ENCODE measurements at places on chromosomes 7 and 10.
A peak's percentile ranks its signal among the peaks of the same experiment; 100 is the strongest.

- no peak for DNase-seq
Measured at GRCh38 chr10:3002304-3002703, 65.0 kb upstream of the PFKP start.

DNA sequence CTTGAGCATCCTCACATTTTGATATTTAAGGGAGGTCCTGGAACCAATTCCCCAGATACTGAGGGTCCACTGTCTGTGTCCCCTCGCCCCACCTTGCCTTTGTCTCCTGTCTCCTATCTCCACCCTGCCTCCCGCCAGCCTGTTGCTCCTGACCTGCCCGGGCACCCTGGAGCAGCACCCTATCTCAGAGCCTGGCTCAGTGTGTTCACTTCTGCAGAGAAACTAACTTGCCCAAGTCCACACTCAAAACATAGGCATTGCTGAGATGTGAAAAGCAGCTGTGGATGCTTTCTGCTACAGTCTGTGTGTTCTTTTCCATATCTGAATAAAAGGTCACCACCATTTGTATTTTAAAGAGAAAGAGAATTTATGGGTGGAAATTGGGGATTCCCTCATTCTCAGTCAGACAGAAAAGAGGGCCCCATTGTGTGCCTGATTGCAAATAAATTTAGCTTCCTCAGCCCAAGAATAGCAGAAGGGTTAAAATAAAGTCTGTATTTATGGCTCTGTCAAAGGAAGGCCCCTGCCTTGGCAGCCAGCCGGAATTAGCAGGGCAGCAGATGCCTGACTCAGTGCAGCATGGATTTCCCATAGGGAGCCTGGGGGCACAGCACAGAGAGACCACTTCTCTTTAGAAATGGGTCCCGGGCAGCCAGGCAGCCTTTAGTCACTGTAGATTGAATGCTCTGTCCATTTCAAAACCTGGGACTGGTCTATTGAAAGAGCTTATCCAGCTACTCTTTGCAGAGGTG is 161.3 kb downstream of the EGFR start:
- no peak for DNase-seq

GRCh38 chr7:100865372-100865911 is 1.7 kb upstream of the TRIP6 start:
- no peak for DNase-seq

GRCh38 chr10:38174336-38174735 is 80.2 kb downstream of the ZNF37A start:
- DNase-seq, result no peak

DNA sequence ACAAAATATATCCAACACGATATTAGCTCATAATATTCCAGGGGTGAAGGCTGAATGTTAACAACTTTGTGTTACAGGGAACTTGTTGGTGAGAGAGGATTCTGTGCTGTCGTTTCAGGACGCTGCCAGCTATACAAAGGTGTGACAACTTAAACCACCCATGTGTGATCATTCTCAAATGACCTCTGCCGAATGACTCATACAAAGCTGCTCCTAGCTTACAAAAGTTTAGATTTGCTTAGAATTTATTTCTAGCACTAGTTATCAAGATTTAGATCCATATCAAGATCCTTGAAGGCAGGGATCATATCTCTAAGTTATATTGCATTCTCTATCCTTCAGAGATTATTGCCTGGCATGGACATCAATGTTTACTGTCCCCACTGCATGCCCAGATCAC is 65.3 kb downstream of the COBL start:
- DNase-seq, result no peak

DNA sequence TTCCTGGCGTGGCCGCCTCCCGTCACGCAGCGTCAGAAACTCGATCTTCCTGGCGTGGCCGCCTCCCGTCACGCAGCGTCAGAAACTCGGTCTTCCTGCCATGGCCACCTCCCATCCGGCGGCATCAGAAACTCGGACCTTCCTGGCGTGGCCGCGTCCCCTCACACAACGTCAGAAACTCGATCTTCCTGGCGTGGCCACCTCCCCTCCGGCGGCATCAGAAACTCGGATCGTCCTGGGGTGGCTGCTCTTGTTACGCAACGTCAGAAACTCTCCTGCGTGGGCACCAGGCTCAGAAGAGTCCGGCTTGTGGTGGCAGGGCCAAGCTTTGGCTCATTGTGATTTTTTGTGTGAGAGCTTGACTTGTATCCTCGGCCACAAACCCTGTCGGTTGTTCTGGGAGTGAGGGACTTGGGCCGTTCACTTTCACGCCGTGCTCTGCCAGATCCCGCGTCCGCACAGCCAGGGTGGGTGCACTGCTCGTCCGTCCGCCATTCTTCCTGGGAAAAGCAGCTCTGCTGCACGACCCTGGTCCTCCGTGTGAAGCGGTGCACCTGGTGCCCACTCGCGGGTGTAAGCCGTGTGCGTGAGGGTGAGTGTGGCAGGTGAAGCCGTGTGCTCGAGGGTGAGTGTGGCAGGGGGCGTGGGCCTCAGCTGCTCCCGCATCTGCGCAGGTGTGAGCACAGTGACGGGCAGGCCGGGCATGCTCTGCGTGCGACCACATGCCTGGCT is 49.4 kb upstream of the SUN1 start:
- no peak for DNase-seq

GRCh38 chr7:33973231-33974015 is 68.1 kb downstream of the BMPER start:
- no peak for DNase-seq

DNA sequence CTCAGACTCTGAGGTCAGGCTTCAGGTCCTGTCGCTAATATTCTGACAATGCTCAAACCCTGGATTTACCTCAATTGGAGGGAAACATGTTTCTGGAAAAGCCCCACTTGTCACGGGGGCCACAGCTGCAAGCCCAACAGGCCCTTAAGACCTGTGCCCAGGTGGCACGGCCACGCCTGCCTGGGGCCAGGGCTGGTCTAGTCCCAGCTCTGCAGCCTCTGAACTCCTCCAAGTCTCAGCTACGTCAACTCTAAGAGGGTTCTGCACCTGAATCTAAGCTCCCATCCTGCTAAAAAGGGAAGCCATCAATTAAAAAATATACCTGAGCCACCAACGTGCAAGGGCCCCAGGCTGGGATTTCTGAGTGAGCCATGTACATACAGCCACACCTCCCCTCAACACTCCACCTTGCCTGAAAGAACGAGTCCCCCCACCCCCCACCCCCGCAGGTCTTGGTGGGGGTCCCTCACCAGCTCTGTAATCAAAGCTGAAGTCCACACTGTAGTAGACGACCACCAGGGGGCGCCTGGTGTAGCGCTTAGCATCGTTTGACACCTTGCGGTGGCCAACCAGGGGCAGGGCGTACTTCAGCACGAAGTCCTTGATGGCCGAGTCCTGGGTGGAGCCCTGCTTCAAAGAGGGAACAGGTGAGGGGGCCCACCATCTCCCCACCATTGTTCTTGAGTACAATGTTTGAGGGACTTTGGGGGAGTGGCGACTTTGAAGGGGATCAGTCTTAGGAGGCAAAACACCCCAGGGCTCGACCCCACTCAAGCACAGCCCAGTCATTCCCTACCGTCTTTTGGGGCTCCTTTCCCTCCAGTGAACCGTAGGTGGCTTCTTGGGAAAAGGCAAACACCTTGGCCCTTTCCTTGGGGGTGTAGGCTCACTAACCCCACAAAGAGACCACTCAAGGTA is 22.6 kb downstream of the PDIA4 start:
- DNase-seq, result peak; percentile 75

DNA sequence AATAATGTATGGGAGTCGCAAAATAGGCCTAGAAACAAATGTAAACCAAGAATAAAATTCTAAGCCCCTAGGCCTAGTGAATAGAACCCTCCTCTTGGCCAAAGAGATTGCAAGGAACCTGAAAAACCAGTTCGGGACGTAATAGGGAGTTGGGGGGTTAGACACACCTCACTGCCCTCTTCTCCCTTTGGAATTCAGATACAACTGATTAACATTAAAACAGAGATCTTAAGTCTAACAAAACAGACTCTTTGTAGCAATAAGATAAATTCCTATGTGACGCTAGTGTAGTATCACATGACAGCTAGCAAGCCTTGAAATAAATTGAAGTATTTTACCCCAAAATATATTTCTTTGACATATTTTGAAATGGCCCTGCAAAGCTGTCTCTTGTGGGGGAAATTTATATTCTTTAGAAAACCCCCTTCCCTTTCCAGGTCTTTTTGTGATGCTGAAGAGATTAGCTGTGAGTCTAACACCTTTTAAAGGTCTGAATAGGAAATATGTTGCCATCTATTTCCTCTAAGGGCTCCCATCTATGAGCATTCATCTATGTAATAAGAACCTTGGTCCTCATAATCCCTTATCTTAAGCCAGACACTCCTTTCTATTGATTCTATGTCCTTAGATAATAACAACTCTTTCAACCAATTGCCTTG is 623.4 kb upstream of the NRG3 start:
- DNase-seq, result no peak

Data from activated CD8-positive, alpha-beta memory T cell treated with anti-CD3 and anti-CD28 coated beads for 4 hours (primary cell).